Suprapubic skin (tissue), 4 donors: ENCODE measurements at places on chromosomes 7 and 10. TPM values are rescaled to one million over a fixed set of nuclear protein-coding genes. Genes with fewer than 3 reads are reported as not detected.

DNA sequence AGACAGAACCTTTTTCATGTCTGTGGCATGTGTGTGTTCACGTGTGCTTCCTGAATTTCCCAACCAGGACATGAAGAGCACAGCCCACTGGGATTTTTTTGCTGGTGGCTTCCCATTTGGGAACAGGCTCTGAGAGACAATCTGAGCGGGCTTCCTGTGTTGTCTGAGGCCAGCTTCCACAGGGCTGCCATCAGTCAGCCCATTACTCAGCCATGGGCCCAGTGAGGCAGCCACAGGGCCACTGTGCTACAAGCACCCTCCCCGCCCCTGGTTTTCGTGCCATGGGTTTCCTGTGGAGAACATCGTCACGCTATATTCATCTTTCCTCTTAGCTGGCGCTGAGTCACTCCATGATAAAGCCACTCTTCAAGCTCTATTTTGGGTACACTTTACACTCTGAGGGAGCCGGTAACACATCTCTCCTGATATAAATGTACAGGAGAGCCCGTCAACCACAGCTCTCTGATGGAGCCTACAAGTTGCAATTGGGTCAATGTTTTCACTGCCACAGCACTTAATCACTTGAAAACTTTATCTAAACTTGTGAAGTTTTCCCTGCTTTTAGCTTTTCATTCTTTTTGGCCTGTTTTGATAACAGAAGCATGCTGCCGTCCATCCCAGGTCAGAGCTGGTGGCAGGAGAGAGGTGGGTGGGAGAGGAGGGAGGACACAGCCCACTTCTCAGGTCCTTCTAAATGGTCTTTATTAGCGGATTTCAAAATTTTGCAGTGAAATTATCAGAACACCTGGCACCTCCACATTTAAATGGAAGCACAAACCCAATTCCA is 96.9 kb downstream of the HIPK2 start:
- no peaks in the 10 kb centered on the region for H3K27me3 ChIP-seq
- no peak overlapping the region for H3K4me3 ChIP-seq
- DNase-seq, result no peak
- H3K36me3 ChIP-seq, result no peaks in the 10 kb centered on the region
- peaks cover 12% of the 10 kb centered on the region for H3K4me1 ChIP-seq
- peak overlapping the region; percentile 52 for H3K27ac ChIP-seq

DNA sequence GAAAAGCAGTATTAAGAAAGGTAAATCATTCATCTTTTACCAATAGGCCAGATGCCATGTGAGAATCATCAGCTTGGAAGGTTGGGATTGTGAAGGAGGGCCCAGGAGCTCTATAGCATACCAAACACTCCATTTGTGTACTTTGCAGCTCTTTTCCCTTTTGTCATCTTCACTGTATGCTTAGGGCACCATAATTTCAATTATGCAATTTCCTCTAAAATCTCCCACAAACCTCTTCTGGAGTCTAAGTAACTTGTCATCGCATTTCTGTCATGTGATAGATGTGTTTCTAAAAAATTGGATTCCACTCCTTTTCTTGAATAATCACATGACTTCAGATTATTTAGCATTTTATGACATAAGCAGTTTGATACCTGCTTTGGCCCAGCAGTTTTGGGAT is 17.9 kb downstream of the RPP30 start:
- H3K27me3 ChIP-seq, result no peaks in the 10 kb centered on the region
- H3K36me3 ChIP-seq, result peaks cover 90% of the 10 kb centered on the region
- no peak overlapping the region for H3K4me3 ChIP-seq
- no peaks in the 10 kb centered on the region for H3K4me1 ChIP-seq
- DNase-seq, result no peak

GRCh38 chr7:116560021-116560970 is 35.5 kb downstream of the CAV1 start:
- H3K27ac ChIP-seq, result no peak overlapping the region
- no peaks in the 10 kb centered on the region for H3K27me3 ChIP-seq
- DNase-seq, result no peak

The MINDY3 gene
- 27.3 TPM for total RNA-seq

GRCh38 chr7:37284805-37285231 is 163.8 kb downstream of the ELMO1 start:
- no peak for DNase-seq
- H3K4me3 ChIP-seq, result no peak overlapping the region
- H3K27me3 ChIP-seq, result no peaks in the 10 kb centered on the region
- H3K4me1 ChIP-seq, result peaks cover 52% of the 10 kb centered on the region
- H3K36me3 ChIP-seq, result no peaks in the 10 kb centered on the region
- no peak overlapping the region for H3K27ac ChIP-seq

The CNTNAP2 gene
- 0.89 TPM for total RNA-seq

The RBP4 gene
- 20.3 TPM for total RNA-seq

The NPC1L1 gene
- total RNA-seq, result not detected

The GRM3 gene
- not detected for total RNA-seq

- no peaks in the 10 kb centered on the region for H3K27me3 ChIP-seq
- H3K4me1 ChIP-seq, result peaks cover 28% of the 10 kb centered on the region
- H3K4me3 ChIP-seq, result peak overlapping the region; percentile 20
- no peaks in the 10 kb centered on the region for H3K36me3 ChIP-seq
- peak; percentile 85 for DNase-seq
Observed at GRCh38 chr10:624605-625332, 64.7 kb downstream of the DIP2C start.

The SPDYE2 gene
- total RNA-seq, result not detected

DNA sequence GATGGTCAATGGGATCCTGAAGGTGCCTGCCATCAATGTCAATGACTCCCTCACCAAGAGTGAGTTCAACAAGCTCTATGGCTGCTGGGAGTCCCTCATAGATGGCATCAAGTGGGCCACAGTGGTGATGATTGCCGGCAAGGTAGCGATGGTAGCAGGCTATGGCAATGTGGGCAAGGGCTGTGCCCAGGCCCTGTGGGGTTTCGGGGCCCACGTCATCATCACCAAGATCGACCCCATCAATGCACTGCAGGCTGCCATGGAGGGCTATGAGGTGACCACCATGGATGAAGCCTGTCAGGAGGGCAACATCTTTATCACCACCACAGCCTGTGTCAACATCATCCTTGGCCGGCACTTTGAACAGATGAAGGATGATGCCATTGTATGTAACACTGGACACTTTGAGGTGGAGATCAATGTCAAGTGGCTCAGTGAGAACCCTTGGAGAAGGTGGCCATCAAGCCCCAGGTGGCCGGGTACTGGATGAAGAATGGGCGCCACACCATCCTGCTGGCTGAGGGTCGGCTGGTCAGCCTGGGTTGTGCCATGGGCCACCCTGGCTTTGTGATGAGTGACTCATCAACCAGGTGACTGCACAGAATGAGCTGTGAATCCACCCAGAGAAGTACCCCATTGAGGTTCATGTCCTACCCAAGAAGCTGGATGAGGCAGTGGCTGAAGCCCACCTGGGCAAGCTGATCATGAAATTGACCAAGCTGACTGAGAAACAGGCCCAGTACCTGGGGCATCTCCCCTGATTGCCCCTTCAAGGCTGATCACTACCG is 63.0 kb upstream of the ANTXRL start:
- H3K36me3 ChIP-seq, result no peaks in the 10 kb centered on the region
- peaks cover 2% of the 10 kb centered on the region for H3K4me1 ChIP-seq
- no peak overlapping the region for H3K27ac ChIP-seq
- peak; percentile 35 for DNase-seq
- no peak overlapping the region for H3K4me3 ChIP-seq

The CLDN3 gene
- total RNA-seq, result 8.8 TPM

DNA sequence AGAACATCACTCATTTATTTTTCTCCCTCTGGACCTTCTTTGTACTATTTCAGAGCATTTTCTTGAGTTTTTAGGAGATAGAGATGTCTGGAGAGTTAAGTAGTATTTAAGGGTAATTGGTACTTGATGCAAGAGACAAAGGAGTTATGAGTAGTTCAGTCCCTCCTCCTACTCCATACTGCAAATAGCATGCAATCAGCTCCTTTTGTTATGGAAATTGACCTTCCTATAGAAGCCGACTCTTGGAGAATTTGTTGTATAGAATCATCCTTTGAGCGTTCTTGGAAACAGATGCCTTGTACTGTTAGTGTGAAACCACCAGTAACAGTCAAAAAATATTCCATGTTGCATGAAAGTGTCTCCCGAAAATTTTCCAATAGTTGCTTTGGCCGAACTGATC is 428.2 kb upstream of the GALNT17 start:
- H3K27me3 ChIP-seq, result no peaks in the 10 kb centered on the region
- no peak overlapping the region for H3K27ac ChIP-seq
- H3K4me1 ChIP-seq, result peaks cover 15% of the 10 kb centered on the region
- DNase-seq, result no peak

The SPDYE2B gene
- total RNA-seq, result not detected

The EIF5AL1 gene
- total RNA-seq, result 0.23 TPM

- H3K27me3 ChIP-seq, result peaks cover 20% of the 10 kb centered on the region
- no peak overlapping the region for H3K27ac ChIP-seq
- no peak for DNase-seq
- no peak overlapping the region for H3K4me3 ChIP-seq
- no peaks in the 10 kb centered on the region for H3K4me1 ChIP-seq
- H3K36me3 ChIP-seq, result no peaks in the 10 kb centered on the region
Observed at GRCh38 chr10:128310971-128311658, 184.9 kb upstream of the MKI67 start.

- no peaks in the 10 kb centered on the region for H3K27me3 ChIP-seq
- H3K4me1 ChIP-seq, result no peaks in the 10 kb centered on the region
- H3K4me3 ChIP-seq, result no peak overlapping the region
- peaks cover 28% of the 10 kb centered on the region for H3K36me3 ChIP-seq
- H3K27ac ChIP-seq, result no peak overlapping the region
Observed at GRCh38 chr10:7811000-7811399, 7.3 kb upstream of the TAF3 start.

DNA sequence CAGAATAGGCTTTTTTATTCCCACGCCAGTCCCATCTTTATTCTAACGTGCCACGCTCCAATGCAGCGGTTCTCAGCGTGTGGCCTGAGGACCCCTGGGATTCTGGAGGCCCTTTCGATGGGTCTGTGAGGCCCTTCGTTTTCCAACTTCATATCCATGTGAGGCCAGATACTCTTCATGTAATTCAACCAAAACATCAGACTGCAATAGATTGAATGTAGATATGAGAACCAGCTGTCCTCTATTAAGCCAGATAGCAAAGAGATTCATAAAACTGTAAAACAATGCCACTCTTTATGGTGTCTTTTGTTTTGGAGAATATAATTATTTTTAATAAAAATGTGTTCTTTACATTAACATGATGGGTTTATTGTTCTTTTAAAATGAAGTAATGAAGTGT is 53.2 kb upstream of the KMT2C start:
- no peak overlapping the region for H3K4me3 ChIP-seq
- no peaks in the 10 kb centered on the region for H3K36me3 ChIP-seq
- H3K27ac ChIP-seq, result no peak overlapping the region
- no peaks in the 10 kb centered on the region for H3K4me1 ChIP-seq

The UCN3 gene
- not detected for total RNA-seq

GRCh38 chr10:128701381-128701780 is 575.2 kb upstream of the MKI67 start:
- H3K27ac ChIP-seq, result no peak overlapping the region
- no peak overlapping the region for H3K4me3 ChIP-seq
- no peak for DNase-seq
- no peaks in the 10 kb centered on the region for H3K36me3 ChIP-seq
- no peaks in the 10 kb centered on the region for H3K4me1 ChIP-seq

- no peak for DNase-seq
- H3K4me3 ChIP-seq, result no peak overlapping the region
- H3K27me3 ChIP-seq, result no peaks in the 10 kb centered on the region
- H3K36me3 ChIP-seq, result no peaks in the 10 kb centered on the region
- H3K4me1 ChIP-seq, result peaks cover 9% of the 10 kb centered on the region
- H3K27ac ChIP-seq, result no peak overlapping the region
Observed at GRCh38 chr7:28298870-28299518, 113.3 kb upstream of the CREB5 start.

The STOX1 gene
- total RNA-seq, result 2.2 TPM

The SORCS3 gene
- total RNA-seq, result 0.18 TPM

GRCh38 chr7:96416599-96416998 is 94.7 kb upstream of the SLC25A13 start:
- no peaks in the 10 kb centered on the region for H3K27me3 ChIP-seq
- H3K4me1 ChIP-seq, result no peaks in the 10 kb centered on the region
- no peak overlapping the region for H3K27ac ChIP-seq
- no peak overlapping the region for H3K4me3 ChIP-seq
- no peak for DNase-seq

DNA sequence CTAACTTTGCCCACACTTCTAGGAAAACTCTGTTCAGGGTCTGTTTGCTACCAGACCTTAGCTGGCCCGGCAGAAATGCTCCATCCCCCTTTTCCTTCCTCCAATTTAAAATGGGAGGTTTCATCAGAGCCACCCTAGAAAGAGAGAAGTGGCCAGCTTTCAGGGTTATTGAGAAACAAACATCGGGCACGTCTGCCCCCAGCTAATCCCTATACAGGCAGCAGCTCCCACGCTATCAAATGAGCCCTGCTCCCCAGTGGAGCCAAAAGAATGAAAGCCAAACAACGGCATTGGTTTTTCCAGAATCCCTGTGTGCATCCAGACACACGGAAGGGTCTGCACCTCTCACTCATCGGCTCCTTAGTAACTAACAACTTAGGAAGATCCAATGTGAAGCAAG is 132.5 kb downstream of the GRID1 start:
- H3K27ac ChIP-seq, result no peak overlapping the region
- H3K4me3 ChIP-seq, result no peak overlapping the region
- H3K4me1 ChIP-seq, result no peaks in the 10 kb centered on the region

DNA sequence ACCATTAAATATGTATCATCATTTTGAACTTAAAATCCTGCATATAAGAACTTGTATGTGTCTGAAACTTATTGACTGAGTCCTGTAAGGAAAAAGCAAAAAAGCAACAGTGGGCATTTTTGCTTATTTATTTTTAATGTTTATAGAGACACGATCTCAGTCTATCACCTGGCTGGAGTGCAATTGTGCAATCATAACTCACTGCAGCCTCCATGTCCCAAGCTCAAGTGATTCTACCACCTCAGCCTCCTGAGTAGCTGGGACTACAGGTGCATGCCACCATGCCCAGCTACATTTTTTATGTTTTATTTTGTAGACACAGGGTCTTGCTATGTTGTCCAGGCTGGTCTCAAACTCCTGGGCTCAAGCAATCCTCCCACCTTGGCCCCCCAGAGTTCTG is 32.2 kb downstream of the MYL10 start:
- peaks cover 7% of the 10 kb centered on the region for H3K4me1 ChIP-seq
- H3K27me3 ChIP-seq, result peaks cover 55% of the 10 kb centered on the region
- H3K36me3 ChIP-seq, result no peaks in the 10 kb centered on the region
- no peak overlapping the region for H3K4me3 ChIP-seq

The DDX21 gene
- 35.4 TPM for total RNA-seq

DNA sequence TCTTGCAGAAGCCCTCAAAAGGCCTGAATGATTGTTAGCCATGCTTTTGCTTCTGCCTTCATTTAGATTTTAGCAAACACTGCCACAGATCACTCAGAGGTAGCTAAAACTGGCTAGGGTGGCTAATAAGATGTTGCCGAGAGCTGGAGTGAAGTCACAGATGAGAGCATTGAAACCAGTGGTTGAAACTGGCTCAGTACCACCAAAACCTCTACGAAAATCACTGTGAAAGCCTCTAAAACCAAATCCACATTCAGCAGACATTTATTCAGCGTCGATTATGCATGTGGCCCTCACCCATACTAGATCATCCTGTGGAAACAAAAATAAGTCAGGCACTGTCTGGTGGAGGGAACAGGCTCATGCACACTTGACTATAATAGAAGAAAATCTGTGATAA is 50.8 kb downstream of the PIK3CG start:
- H3K4me3 ChIP-seq, result no peak overlapping the region
- H3K27me3 ChIP-seq, result no peaks in the 10 kb centered on the region
- no peaks in the 10 kb centered on the region for H3K36me3 ChIP-seq
- DNase-seq, result no peak
- H3K27ac ChIP-seq, result no peak overlapping the region
- H3K4me1 ChIP-seq, result no peaks in the 10 kb centered on the region

The CLDN12 gene
- total RNA-seq, result 9.8 TPM

The SYT15B gene
- 1.1 TPM for total RNA-seq

GRCh38 chr10:28177944-28178637 is 124.8 kb downstream of the MPP7 start:
- H3K4me3 ChIP-seq, result no peak overlapping the region
- no peaks in the 10 kb centered on the region for H3K36me3 ChIP-seq
- DNase-seq, result no peak
- peaks cover 13% of the 10 kb centered on the region for H3K4me1 ChIP-seq
